ENCODE measurements at places on chromosomes 6 and 20.

DNA sequence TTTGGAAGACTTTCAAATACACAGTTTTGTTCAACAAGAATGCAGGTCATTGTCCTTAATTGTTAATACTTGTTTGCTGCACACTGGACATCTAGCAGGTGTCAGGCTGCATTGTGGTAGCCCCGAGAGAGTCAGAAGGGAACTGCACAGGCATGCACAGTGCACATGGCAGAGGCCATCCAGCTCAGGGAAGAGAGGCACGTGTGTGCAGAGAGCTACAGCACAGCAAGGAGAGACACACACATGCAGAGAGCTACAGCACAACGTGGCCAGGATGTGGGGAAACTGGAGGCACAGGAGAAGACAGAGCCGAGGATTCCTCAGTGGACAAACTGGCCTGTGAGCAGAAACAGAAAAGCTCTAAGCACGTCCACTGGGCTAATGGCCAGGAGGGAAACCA, 272.0 kb downstream of the SMOC2 start:
- no peak for DNase-seq

GRCh38 chr20:48047447-48047846, 262.2 kb upstream of the SULF2 start:
- DNase-seq: no peak

DNA sequence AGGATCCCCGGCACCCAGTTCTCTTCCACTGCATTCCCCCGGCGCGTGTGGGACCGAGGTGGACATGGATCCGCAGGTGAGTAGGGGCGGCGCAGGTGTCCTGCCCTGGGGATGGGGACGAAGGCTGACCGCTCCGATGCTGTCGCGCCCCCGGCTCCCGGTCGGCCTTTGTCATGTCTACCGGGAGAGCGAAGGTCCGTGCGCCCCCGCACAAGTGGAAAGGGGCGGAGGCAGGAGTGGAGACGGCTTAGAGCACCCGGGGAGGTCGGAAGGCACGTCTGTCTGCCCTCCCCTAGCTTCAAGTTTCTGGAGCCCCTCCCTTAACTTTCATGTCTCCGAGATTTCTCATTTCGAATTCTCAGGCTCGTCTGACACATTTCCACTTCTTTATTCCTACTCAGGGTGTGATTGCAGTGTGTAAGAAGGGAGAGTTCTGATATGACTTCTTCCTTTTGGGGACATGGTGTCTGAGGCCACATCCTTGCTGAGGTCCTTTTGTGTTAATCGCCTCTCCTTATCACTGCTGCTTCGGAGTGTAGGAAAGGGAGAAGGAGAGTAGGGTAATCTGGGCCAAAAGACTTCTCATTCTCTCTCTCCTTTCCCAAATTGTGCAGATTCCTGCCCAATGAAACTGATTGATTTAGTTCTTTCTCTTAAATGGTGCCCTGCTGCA, 435 bp downstream of the KIFC1 start:
- peak; percentile 24 for DNase-seq

DNA sequence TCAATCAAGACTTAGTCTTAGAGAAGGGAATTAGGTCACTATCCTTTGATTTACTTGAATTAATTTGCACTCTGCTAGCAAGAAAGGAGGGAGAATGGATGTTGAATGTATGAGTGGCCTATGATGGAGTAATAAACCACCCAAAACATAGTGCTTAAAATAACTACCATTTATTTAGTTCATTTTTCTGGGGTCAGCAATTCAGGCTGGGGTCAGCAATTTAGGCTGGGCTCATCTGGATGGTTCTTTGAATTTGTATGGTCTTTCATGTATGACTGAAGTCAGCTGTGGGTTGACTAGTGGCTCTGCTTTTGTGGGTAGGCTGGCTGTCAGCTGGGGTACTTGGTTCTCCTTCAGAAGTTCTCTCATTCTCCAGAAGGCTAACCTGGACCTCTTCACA, 21.0 kb upstream of the LAMA4 start:
- DNase-seq: no peak

DNA sequence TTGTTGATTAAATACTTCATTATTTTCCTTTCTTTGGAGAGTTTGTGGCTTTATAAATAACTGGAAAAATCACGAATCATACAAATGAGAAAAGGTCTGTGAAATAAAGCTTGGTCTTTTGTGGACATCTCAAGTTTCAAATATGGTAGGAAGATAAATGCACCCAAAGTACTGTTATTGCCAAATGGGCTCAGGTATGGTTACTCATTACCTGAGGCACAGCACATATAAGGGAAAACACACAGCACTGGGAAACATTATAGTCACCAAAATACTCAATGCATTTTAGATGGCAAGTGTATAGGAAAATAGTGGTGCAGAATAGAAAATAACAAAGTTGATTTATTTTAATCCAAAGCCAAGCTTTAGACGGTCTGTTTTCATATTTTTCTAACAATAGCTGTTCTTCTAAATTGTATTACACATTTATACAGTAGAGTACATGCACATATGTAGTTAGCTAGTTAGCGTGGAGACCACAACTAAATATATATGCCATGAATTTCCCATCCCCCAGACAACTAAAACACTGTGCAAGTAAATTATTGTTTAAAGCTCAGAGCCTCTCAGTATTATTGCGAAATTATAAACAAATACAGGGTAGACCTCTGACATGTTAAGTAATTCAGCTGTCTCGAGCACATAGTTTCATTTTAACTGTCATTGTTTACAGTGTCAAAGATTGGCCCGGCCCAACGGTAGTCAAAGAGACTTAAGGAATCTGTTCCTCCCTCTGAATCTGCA, 336.0 kb downstream of the SYNE1 start:
- peak; percentile 80 for DNase-seq

DNA sequence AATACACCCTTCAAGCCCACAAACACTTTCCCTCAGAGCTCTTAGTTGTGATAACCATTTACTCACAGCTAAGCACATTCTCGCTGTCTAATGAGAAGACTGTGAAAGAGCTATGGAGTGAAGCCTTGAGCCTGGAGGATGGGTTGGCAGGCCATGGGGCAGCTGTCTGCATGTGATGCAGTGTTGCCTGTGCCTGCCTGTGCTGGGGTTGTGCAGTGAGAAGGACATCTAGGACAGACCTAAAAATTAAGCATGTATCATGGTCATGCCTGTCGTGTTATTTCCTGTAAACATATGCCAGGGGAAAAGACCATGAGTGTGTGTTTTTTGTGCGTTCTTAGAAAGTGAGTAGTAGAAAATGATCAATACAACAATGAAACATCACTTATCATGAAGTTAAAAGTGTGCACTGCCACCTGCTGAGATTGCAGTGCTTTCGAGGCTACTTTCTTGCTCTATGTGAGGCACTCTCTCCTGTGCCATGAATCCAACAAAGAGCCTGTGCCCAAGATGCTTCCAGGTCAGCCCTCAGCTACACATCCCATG, 8.1 kb upstream of the ZC3H12D start:
- DNase-seq: no peak

- DNase-seq: no peak
These were observed 180.7 kb upstream of the PRSS16 start for GRCh38 chr6:27066802-27067201.

- no peak for DNase-seq
These were observed 35.0 kb downstream of the BPIFB1 start for GRCh38 chr20:33318096-33318429.

DNA sequence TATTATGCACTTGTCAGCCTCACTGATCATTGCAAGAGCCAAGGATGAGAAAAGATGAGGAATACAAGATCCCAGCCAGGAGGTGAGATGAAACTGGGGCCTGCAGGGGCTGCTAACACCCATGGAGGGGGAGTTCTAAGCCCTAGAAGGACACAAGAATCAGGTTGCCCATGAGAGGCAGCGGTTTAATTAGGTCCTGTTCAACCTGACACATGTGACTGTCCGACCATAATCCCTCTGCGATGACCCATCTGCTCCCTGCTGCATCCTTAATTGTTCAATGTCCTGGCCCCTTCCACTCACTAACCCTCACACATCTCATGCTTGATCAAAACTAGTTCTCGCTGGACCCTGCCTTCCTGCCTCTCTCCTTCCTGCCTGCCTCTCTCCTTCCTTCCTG, 52.2 kb upstream of the NNAT start:
- no peak for DNase-seq

DNA sequence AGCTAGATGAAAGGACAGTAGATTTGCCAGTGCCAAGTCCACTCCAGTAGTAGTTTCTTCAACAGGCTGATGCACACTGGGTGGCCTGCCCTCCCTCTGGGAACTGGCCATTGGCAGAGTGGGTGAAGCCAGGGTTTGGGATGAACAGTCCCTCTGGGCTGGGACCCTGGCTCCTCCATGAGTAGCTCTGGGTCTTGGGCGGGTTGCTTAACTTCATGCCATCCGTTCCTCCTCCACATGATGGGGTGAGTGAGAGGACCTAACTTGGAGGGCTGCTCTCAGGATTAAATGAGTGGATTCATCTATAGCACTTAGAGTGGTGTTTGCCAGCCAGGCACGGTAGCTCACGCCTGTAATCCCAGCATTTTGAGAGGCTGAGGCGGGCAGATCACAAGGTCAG, 47.2 kb downstream of the PLAGL2 start:
- no peak for DNase-seq

- DNase-seq: no peak
These were observed 47.9 kb downstream of the GNAS start for GRCh38 chr20:58900397-58900796.

GRCh38 chr6:15239616-15240364, 6.1 kb upstream of the JARID2 start:
- DNase-seq: no peak
